GM06990 (cell line): ENCODE measurements at places on chromosomes 3 and 15.

- DNase-seq, result no peak
These were observed 14.3 kb downstream of the CGNL1 start for GRCh38 chr15:57390583-57390982.

DNA sequence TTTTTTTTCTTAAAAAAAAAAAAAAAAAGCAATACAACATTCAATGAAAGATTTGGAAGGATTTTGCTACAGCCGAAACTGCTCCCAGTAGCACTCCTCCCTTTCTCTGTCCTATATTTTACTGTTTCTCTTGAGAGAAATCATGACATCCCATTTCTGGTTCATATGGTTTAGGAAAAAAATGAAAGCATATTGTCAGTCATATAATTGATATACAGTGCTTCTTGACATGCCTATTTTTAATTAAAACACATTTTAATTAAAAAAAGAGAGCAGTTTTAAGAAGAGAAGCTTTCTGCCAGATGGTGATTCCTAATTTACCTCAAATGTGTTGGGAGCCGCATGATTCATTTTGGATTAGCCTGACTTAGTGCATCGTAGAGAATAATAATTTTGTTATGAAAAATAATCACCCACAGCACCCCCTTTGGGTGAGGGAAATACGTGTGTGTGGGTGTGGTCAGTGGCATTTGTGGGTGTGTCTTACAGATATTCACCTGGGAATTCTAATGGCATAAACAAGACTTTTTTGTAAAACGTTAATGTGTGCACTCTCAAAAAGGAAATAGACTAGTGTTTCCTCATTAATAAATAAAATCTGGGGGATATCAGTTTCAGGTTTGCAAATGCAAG, 544.5 kb downstream of the MFSD1 start:
- DNase-seq, result no peak

DNA sequence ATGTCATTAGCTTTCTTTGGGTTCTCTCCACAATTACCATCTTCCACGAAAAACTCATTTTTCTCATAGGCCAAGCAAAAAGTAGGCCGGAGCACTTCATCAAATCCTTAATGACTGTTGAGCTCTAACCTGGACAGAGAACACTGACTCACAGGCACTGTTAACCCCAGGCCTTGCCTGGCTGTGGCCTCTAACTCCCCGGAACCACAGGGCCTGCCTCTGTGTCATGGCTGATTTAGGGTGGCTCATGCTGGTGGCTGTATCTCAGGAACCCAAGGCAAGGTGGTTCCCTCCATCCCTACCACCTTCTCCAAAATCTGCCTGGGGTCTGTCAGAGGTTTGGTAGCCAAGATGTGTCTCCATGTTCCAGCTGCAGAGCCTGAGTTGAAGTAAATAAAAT, 3.6 kb downstream of the CRTAP start:
- no peak for DNase-seq

DNA sequence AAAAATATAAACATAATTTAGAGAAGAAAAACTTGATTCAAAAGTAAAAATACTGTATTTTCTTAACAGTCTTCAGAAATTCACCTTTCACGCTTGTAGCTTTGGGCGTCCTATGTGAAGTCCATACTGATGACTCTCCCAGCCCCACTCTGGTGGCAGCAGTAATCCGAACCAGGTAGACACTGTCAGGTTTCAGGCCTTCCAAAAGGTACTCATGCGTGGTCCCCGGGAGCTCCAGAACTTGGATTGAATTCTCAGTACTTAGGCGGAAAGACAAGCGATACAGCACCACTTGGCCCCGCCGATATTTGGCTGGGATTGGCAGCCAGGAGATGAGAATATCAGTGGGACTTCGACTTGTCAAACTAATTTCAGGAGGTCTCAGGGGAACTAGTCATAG, 69.7 kb downstream of the PRTG start:
- DNase-seq, result no peak

- DNase-seq, result no peak
These were observed 16.8 kb downstream of the TNIK start for GRCh38 chr3:171443211-171443957.

GRCh38 chr3:54863366-54863765, 64.5 kb downstream of the LRTM1 start:
- DNase-seq, result no peak

GRCh38 chr15:35986191-35986721, 440.3 kb upstream of the DPH6 start:
- no peak for DNase-seq
